Effector CD4-positive, alpha-beta T cell (primary cell): ENCODE measurements at places on chromosomes 7 and 10.

GRCh38 chr7:94244760-94245159 is 149.9 kb upstream of the COL1A2 start:
- no peak for DNase-seq

DNA sequence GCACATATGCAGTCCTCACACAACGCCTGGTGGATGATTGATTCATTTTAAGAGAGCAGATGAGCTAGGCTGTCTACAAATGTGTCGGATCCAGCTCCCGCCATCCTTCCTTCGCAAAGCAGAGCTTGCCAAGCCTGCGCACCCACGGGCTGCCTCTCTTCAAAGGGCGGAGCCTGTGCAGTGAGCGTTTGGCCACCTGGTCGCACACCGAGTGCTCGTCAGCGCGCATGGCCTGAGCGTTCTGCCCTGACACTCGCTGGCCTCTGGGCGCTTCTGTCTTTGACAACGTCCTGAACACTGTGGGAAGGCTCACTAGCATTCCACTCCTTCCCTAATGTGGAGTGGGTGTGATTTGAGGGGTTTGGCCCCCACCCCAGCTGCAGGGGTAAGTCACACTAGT is 47.1 kb upstream of the TMEM72 start:
- DNase-seq = no peak

DNA sequence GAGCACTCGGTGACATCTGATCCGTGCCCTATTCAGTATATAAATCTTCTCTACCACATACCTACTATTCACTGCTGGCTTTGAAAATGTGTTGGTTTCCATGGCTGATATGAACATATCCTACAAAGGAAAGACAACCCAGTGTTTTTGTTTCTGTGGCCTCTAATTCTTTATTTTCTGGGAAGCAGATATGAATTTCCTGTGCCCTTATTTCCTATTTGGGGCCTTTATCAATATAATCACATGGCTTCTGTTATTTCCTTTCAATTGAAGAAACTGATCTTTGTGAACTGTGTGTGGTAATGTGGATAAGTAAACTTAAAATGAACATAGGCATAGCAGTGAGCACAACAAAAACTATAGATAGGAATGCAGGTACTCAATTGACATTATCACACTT is 10.6 kb downstream of the CCNJ start:
- DNase-seq = no peak

- DNase-seq = no peak
These were observed 72.1 kb downstream of the GNAI1 start for GRCh38 chr7:80206763-80207162.

GRCh38 chr10:16941870-16942269 is 124.6 kb upstream of the RSU1 start:
- no peak for DNase-seq

- no peak for DNase-seq
These were observed 618.9 kb downstream of the CALN1 start for GRCh38 chr7:71793251-71793650.

GRCh38 chr7:51213618-51214017 is 103.0 kb downstream of the COBL start:
- no peak for DNase-seq

GRCh38 chr7:158885624-158886023 is 29.3 kb downstream of the DYNC2I1 start:
- no peak for DNase-seq

DNA sequence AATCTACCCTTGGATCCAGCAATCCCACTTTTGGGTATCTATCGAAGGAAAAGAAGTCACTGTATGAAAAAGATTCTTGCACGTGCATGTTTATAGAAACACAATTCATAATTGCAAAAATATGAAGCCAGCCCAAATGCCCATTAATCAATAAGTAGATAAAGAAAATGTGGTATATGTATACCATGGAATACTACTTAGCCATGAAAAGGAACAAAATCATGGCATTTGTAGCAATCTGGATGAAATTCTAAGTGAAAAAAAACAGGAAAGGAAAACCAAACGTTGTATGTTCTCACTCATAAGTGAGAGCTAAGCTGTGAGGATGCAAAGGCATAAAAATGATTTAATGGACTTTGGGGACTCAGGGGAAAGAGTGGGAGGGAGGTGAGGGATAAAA is 18.2 kb upstream of the CASD1 start:
- DNase-seq = no peak

GRCh38 chr7:155907450-155908200 is 95.4 kb upstream of the SHH start:
- no peak for DNase-seq
